ENCODE measurements at places on chromosomes 5 and 9.

GRCh38 chr5:55620766-55621160 is 86.0 kb upstream of the PLPP1 start:
- no peak for DNase-seq

DNA sequence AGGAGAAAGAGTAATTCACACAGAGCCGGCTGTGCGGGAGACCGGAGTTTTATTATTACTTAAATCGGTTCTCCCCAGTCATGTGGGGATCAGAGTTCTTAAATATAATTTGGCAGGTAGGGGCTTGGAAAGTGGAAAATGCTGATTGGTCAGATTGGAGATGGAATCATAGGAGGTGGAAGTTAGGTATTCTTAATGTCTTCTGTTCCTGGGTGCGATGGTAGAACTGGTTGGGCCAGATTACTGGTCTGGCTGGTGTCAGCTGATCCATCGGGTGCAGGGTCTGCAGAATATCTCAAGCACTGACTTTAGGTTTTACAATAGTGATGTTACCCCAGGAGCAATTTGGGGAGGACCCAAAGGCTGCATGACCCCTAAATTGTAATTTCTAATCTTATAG is 4.6 kb upstream of the CERCAM start:
- DNase-seq: no peak

GRCh38 chr9:90142580-90142979 is 500.0 kb downstream of the DIRAS2 start:
- no peak for DNase-seq

- DNase-seq: no peak
These were observed 298.0 kb downstream of the FER start for GRCh38 chr5:109045710-109046109.

DNA sequence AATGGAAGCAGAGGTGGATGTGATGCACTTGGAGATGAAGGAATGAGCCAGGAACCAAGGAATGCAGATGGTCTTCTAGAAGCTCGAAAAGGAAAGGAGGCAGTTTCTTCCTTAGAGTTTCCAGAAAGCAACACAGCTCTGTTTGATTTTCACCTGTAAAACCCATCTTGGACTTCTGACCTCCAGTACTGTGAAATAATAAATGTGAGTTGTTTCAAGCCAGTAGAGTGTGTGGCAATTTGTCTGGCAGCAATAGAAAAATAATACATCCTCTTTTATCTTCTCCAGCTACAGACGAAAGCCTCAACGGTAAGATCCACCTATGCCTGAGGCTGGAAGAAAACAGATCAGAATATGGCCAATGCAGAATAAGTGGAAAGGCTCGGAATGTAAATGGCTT is 199.7 kb downstream of the HINT1 start:
- DNase-seq: no peak

DNA sequence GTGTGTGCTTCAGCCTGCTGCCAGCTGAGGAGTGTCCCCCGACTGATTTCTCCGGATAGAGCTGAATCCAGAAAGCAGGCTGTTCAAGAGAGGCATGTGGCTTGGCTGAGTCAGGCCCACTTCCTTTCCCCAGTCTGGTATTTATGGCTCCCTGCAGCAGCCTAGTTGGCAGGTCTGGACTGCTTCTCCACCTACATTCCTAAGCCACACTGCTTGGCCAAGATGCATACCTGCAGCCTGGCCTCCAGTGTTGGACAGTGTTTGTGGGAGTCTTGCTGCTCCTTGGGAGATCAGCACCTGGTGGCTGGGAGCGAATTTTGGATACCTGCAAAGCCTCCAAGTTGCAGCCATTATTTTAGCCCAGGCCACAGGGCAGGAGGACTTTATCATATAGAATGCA is 670.8 kb downstream of the ACTL7B start:
- no peak for DNase-seq

DNA sequence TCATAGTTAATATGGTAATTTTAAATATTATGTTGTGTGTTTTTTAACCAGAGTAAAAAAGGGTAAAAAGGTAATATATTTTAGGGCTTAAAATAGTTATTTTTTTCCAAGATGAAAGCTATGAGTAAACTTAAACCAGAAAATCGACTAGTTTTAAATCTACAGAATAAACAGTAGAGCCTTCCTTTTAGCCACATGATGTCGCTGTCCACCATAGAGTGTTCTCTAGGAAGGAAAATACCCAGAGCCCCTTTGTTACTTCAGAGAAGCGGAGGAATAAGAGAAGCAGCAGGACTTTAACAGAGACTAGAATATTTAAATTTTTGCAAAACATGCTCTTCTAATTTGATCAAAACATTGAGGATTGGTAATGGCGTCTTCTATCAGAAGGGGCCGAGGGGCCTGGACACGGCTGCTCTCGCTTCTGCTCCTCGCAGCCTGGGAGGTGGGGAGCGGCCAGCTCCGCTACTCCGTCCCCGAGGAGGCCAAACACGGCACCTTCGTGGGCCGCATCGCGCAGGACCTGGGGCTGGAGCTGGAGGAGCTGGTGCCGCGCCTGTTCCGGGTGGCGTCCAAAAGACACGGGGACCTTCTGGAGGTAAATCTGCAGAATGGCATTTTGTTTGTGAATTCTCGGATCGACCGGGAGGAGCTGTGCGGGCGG is at the start of gene PCDHA2:
PCDHA2 (plus strand) TSS at position 258 of the 664 bp plus-strand sequence.
- no peak for DNase-seq

DNA sequence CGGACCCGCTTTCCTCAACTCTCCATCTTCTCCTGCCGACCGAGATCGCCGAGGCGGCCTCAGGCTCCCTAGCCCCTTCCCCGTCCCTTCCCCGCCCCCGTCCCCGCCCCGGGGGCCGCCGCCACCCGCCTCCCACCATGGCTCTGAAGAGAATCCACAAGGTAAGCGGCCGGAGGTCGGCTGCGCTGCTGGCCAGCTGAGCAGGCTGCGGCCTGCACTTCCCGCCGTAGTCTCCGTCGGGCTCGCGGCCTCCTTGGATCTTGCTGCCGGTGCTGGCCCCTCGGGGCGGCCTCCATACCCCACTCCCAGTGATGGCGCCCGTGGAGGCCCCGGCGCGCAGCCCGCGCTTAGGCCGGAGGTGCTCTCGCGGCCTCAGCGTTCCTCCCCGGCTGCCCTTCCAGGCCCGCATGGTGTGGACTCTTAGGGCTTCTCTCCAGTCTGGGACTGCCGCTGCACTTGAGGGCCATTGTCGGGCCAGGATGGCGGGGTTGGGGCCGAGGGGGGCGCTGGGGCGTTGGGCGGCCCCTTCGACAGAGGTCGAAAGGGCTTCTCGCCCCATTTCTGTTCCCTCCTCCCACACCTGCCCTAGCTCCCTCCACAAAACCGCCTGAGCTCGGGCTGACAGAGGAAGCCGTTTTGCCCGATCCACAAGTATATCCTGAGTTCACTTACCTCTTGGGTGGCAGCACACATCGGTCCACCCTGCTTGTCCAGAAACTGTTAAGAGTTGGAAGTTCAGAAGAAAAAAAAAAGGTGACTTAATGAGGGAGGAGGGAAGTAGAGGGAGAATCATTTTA is 714 bp downstream of the UBE2D2 start:
- DNase-seq: peak; percentile 75

DNA sequence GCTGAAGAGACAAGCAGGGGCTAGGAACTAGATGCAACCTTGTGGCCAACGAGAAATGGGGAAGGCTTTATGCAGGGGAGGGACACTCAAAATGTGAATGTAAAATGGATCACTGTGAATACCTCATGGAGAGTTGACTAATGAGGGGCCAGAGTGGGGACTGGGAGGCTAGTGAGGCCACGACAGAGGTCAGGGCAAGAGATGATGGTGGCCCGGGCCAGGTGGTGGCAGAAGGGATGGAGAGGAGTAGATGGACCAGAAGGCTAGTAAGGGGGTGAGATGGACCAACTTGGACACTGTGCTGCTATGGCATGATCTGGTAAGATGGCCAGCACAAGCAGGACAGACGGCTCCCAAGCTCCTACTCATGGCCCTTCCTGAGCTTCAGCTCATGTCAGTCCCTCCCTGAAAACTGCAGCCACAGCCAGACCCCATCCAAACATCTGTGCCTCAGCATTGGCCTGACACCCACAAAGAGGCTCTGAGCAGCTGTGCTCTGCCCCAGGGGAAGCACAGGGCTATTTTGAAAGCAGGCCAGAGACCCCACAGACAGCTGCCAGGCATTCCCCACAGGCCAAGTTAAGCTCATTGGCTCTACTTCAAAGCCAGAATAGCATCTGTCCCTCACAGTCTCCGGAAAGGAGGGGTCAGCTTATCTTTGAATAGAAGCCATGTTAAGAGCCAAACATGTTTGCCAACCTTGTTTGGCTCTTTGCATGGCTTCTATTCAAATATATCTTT is 22.1 kb downstream of the P4HA2 start:
- DNase-seq: no peak

GRCh38 chr5:138905541-138905940 is 30.4 kb upstream of the LRRTM2 start:
- no peak for DNase-seq

DNA sequence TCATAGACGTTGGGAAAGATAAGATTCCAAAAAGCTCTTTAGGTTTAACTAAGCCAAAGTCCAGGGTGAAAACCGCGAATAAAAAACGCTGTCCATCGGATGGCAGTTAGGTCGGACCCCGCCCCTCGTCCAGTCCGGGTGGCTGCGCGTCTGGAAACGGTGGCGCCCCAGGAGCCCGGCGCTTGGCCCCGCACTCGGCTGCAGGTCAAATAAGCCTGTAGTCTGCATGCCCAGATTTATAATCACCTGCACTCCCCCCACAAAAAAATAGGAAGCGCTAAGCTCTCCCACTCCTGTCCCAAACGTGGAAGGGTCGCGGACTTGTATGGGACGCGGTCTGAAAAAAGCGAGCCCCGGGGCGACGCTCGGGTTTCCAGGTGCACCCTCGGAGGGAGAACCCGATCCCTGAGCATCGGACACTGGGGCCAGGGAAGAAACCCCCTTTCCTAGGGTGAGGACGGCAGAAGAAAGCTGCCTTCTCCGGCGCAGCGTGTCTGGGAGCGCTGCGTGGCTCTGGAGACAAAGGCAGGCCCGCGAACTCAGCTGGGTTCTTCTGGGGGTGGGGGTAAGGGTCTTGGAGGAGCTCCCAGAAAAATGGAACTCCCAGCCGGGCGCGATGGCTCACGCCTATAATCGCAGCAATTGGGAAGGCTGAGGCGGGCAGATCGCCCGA is 923 bp upstream of the ZBTB5 start:
- DNase-seq: peak; percentile 82

- DNase-seq: no peak
These were observed 21.0 kb downstream of the NIPBL start for GRCh38 chr5:36897616-36898015.

- no peak for DNase-seq
These were observed 215.5 kb upstream of the RGMB start for GRCh38 chr5:98557916-98558315.

GRCh38 chr9:71249729-71250317 is 128.4 kb upstream of the TRPM3 start:
- no peak for DNase-seq

- no peak for DNase-seq
These were observed 64.1 kb downstream of the OSTF1 start for GRCh38 chr9:75152416-75152815.

GRCh38 chr5:170854566-170854965 is 7.3 kb upstream of the RANBP17 start:
- no peak for DNase-seq

DNA sequence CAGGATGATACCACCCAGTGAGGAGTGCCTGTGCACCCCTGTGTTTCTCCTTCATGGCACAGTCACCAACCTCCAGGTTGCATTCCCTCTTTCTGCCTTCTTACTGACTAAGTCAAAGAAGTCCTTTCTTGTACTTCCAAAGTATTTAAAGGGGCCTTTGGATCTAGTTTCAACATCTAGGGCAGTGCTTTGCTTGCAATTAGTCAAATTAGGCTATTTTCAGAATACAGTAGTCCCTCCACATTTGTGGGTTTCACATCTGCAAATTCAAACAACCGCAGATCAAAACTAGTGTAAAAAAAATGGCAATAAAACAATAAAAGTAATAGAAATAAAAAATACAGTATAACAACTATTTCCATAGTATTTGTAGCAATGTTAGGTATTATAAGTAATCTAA is 333.9 kb upstream of the SEMA6A start:
- no peak for DNase-seq

DNA sequence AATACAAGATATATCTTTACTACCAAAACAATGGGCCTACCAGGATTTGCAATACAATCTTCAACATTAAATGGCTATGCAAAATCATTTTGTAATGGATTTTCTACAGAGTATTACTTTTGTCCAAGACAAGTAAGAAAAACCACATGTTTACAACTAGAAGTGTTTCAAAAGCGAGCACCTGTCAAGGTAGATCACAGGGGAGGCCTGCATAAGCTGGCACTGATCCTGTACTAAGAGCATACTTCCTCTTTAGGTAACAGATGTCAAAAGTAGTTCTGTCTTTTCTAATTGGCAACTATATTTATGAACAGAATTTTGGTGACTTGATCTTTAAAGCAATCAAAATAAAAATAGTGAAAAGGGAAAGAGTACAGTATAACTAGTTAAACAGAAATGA is 249.0 kb downstream of the MLLT3 start:
- no peak for DNase-seq

GRCh38 chr9:121690316-121690715 is 38.9 kb downstream of the DAB2IP start:
- no peak for DNase-seq

DNA sequence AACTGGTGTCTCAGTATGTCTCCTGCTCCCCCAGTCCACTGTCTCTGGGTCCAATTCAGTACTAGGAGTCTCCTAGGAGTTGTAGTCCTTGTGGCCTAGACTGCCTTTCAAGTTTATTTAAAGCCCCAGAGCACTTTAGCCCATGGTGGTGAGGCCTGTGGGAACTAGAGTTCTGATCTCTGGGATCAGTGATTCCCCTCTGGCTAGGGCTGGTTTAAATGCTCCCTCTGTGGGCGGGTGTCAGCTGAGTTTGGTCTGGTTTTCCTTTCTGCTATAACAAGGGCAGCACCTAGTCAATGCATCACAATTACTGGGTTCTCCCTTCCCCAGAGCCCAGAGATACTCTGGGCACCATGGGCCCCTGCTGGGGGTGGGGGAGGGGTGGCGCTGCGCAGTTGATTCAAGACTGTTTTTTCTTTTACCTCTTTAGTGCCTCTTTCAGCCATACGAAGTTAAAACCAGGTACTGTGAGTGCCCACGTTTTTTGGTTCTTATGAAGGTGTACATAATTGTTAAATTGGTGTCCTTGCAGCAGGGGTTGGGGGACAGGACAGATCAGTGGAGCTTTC is 9.3 kb upstream of the SLC36A3 start:
- DNase-seq: no peak

DNA sequence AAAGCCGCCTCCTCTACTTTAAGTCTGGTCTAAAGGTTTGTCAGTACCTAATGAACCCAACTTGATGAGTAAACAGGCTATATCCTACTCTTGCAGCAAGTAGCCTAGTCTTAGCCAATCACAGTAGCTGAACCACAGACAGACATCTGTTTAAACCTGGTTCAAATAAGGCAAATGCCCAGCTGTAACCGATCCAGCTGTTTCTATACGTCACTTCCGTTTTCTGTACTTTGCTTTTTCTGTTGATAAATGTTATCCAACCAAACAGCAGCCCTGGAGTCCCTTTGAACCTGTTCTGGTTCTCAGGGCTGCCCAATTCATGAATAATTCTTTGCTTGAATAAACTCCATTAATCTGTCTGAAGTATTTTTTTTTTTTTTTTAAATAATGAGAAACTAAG is 76.9 kb upstream of the EQTN start:
- no peak for DNase-seq
